ENCODE measurements at places on chromosomes 1 and 21.

DNA sequence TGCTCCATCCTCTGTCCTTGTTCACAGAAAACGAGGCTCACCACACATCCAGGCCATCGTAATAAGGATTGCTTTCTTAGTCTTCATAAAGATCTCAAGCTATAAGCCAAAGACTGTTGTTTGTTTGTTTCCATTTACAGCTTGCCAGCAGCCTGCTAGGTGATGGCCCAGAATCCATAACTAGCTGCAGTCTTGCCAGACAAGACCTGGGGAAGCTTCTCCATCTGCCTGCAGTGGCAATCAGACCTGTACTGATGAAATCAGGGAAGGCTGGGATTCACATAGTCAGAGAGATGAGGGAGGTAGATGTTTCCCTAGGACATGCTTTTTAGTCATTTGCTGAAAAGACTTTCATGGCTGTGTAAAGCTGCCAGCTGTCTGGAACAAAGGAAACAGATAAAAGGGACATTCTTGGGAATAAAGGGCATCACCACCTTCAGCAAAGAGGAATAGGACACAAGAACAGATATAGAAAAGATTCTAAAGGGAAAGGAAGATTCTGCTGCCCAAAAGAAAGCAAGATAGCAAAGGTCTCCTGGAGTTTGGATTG, 51.0 kb downstream of the MT1HL1 start:
- DNase-seq = no peak

DNA sequence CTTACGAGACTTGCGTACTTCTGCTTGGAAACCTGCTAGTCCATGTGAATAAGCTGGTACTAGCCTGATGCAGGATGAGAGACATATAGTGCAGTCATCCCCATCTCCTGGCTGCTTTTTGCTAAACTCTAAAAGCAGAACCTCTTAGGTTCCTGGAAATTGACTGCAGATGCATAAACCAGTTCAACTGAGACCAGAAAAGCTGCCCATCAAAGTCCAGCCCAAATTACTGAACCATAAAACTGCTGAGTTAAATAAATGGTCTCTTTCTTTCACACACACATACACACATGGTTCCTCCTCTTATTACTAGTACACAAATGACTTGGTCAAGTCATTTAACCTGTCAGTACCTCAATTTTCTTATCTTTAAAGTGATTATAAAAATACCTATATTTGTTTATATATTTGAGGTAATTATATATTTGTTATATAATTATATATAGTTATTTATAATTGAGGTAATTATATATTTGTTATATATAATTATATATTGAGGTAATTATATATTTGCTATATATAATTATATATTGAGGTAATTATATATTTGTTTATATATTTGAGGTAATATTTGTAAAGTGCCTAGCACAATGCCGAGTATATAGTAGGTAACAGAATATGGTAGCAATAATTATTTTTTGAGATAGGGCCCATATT, 25.2 kb upstream of the RABGAP1L start:
- no peak for DNase-seq

- DNase-seq = no peak
Measured at GRCh38 chr21:42799516-42799915, 79.8 kb downstream of the WDR4 start.

DNA sequence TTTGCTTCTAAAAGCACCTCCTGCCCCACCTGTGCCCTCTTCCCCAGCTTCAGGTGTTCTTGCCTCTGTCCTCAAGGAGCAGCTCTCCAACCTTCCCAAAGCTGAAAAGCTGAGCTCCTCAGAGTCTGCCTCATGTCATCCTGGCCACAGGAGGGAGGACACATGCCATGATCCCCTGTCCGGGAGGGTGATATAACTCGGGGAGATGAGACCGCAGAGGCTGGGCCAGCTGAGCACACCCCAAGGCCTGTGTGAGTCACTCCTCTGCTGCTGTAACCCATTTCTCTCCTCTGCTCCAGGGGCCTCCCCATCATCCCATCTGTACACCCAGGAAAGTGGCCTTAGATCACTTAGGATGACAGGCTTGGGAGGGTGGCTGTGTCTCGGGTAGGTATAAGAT, 49.8 kb downstream of the EPHB2 start:
- DNase-seq = peak; percentile 14

GRCh38 chr1:19300211-19300610, 11.6 kb upstream of the AKR7A3 start:
- no peak for DNase-seq

DNA sequence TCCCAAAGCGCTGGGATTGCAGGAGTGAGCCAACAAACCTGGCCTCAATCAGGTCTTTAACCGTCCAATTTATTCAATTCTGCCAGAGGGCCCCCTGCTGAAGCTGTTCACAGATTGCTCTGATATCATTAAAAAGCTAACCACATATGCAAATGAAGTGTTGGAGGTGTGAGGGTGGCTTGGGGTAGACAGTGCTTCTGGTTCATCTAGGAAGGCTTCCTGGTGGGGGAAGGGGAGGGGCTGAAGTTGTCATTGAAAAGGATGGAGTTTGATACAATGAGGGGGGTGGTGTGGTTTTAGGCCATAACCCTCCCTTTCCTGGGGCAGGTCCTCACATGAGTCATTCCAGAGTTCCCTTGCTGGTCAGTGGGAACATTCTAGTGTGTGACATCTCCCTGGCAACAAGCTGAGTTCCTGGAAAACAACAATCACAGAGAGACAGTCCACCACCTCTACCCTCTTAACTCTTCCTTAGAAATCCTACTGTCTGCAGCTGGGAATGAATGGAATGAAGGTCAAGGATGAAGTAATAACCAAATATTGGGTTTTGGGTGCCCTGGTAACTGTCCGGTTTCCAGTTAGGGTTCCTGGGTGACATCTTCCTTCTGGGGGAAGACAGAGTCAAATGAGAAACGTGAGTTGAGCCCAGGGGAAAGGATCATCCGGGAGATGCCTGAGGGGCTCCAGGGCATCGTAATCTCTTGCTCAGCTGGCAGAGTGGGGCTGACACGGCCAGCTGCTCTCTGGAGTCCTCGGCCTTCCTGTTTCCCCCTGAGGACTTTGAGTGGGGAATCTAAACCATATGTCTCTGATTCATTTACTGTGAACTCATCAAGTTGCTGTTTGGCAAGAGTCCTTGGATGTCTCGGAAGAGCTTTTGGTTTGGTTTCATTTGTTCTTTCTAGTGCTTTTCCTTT, 32.2 kb downstream of the BATF3 start:
- DNase-seq = peak; percentile 94

GRCh38 chr1:245279346-245279745, 124.6 kb downstream of the KIF26B start:
- DNase-seq = no peak

GRCh38 chr1:22665752-22666151, 12.7 kb downstream of the C1QB start:
- peak; percentile 26 for DNase-seq

- DNase-seq = no peak
Measured at GRCh38 chr1:168476588-168477385, 67.0 kb downstream of the XCL2 start.

GRCh38 chr1:2919841-2920240, 101.4 kb upstream of the ACTRT2 start:
- DNase-seq = no peak

DNA sequence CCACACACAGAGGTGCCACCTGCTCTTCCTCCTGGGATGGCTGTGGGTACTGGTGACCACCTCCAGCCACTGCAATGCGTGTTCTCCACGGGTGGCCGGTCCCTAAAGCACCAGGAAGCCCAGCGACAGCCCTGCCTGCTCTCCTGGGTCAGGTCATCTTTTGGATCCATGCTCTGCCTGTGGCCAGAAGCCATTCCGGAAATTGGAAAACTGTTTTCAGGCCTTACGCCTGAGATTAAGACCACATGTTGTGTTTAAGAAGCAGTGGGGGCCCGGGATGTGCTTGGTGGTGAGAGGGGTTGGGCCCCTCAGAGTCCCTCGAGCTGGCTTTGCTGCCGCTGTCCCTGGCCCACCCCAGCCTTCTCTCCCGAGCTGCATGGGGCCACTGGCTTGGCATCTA, 150.8 kb downstream of the PEX14 start:
- peak; percentile 28 for DNase-seq

DNA sequence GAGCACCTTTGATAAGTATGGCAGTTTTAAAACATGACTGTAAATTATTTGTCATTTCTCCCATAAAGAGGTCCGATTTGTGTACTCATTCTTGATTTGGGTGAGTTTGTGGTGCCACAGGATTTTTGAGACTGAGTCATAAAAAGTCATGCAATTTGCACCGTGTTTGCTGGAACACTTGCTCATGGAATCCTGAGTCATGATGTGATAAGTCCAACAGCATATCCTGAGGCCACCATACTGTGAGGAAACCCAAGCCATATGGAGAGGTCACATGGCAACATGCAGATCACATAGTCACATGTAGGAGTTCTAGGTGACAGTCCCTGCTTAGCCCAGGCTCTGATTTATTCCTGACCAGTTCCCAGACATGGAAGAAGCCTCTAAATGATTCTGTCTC, 40.8 kb upstream of the PRRX1 start:
- DNase-seq = peak; percentile 86

- no peak for DNase-seq
Measured at GRCh38 chr1:3304692-3305091, 149.8 kb upstream of the ARHGEF16 start.

DNA sequence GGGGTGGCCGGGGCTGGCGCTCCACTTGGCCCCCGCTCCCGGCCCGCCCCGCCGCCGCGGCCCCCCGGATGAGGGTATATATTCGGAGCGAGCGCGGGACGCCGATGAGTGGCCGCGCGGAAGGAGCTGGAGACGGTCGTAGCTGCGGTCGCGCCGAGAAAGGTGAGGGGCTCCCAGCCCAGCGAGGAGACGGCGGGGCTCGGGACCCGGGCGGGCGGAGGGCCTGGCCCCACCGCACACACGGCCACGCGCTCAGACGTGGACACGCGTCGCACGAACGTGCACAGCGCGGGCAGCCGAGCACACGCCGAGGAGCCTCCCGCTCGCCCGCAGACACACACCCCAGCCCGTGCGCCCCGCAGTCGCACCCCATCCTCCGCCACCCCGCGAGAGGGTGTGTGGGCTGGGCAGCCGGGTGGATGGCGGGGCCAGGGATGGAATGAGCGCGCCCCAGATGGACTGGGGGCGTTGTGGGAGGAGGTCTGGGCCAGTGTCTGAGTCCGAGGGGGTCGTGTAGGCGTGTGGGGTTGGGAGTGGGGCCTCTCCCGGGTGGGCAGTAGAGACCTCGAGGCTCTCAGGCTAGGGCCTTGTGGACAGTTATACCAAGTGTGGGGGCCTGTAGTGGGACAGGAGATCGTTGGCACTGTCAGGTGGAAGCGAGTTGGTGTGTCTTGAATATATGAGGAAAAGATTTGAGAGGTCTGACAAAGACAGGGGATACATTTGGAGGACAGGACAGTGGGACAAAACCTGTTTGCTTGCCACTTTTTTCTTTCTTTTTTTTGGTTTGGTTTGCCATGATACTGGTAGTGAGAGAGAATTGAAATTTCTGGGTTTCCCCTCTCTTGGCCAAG, at the start of gene UAP1:
TSS of gene UAP1 (plus strand) at position 107 of the 854 bp plus-strand sequence. CDS start 4,347 bp downstream, outside the sequence.
- DNase-seq = no peak

DNA sequence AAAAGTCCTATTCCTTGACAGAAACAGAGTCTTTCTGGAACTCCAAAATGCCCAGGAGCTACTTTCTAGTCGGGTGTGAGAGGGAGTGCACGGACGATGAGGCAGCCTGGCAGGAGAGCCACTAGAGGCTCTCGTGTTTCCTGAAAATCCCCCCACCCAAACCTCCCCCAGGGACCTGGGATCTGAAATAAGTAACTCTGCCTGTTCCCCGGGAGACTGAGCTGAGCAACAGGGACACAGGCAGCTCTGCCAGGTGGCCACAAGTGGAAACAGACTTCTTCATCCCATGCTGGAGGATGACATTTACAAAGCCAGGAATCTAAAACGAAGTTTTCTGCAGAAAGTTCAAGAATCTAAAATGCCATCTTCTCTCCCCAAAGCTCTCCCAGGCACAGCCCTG, 77.1 kb downstream of the ITPKB start:
- DNase-seq = no peak

DNA sequence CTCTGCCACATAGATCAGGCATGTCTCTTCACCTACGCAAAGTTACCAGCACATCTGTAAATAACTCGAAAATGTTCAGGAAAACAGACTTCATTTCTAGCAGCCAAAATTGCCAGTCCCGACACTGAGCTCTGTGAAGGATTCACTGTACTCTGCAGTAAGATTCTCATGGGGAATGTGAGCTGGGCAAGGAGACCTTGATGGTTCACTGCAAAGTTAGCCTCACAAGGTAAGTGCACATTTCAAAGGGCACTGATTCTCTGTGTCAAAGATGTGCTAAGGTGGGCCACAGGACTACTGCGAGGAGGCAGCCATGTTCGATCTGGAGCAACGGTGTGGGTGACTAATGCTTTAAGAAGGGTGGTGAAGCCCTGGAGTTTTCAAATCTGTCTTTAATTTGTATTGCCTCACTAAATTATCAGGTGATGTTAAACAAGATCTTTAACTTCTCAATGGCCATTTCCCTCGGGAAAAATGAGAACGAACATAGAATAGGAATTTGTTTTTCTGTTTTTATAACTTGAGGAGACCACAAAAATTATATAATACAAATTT, 25.2 kb downstream of the STPG1 start:
- peak; percentile 29 for DNase-seq

- DNase-seq = no peak
Measured at GRCh38 chr1:111471012-111471411, 2.8 kb upstream of the C1orf162 start.

- DNase-seq = peak; percentile 17
Measured at GRCh38 chr1:40742363-40743061, 41.1 kb upstream of the KCNQ4 start.

DNA sequence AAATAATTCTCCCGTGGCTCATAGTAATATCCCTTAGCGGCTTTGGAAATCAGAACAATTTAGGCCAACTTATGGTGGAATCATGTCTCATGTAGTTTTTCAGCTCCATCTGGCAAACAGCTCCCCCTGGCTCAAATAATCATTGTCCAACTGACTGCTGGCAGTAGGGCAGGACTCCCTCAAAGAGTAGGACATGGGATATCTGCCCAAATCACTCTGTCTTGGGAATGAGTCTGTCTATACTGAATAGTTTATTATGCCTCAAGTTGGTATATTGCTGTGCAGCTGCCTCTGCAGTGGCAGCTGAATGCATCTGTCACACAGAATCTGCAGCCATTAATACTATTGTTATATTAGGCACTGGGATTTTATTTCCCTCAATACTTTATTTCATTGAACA, 255.7 kb downstream of the COL11A1 start:
- peak; percentile 19 for DNase-seq

GRCh38 chr1:55682198-55682597, 467.0 kb upstream of the USP24 start:
- DNase-seq = no peak

GRCh38 chr1:8478566-8478965, 160.7 kb downstream of the SLC45A1 start:
- DNase-seq = no peak

GRCh38 chr1:66532798-66533783, 862 bp upstream of the SGIP1 start:
- DNase-seq = peak; percentile 86

- DNase-seq = no peak
Measured at GRCh38 chr1:245370905-245371581, 216.3 kb downstream of the KIF26B start.

All from fibroblast of skin of abdomen (primary cell).